ENCODE measurements at places on chromosomes 3 and 15.

- peak; percentile 72 for DNase-seq
Measured at GRCh38 chr3:4741404-4742307, 237.6 kb upstream of the BHLHE40 start.

- no peak for DNase-seq
Measured at GRCh38 chr15:73572296-73572695, 60.9 kb downstream of the NPTN start.

DNA sequence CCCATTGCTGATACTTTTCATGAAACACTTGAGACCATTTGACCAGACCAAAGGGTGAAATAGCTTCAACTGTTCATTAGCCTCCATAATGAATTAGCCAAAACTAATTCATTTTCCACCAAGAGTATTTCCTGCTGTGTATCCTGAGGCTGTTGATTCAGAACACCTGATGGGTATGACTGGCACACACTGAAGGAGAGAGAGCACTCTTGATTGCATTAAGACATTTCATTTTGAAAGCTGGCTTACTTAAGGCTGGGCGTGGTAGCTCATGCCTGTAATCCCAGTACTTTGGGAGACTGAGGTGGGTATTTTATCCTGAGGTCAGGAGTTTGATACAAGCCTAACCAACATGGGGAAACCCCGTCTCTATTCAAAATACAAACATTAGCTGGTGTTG, 175.6 kb downstream of the AGBL1 start:
- DNase-seq: no peak

DNA sequence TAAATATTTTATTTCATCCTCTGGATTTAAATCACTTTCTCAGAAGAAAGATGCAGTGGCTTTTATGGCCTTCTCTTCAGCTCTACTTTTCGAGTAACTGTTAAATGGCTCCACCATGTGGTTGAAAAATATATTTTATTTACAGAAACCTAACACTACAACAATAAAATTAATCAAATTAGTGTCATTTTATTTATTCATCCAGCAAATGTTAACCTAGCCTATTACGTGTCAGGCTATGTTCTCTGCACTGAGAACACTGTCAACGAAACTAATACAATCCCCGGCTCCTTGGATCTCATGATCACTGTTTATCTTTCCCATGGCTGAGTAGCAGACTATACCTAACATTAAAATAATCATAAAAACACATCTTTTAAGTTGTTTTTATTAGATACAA, 148.0 kb upstream of the OSTN start:
- DNase-seq: no peak

- DNase-seq: no peak
Measured at GRCh38 chr15:50028326-50028725, 90.7 kb downstream of the ATP8B4 start.

DNA sequence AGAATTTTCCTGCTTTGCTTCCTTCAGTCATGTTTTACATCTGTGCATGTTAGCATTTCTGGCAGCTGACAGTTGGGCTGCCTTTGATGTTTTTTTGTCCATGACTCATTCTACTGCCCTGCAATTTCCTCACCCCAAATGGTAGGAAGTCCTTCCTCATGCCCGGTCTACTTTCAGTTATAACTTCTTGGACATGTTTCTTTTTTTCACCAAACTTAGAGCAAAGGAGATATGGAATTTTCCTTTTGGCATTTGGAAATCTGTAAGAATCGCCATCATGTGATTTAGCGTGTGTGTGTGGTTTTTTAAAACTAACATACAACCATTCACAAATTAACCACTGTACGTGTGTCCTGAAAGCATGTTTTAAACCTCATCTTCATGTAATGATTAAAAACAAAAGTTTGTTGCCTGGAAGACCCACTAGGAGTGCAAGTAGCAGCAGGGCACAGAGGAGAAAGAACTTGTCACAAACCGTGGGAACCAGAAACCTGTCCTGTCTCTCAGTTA, 430.7 kb upstream of the CFAP20DC start:
- DNase-seq: no peak

GRCh38 chr3:120879411-120879810, 28.6 kb upstream of the STXBP5L start:
- no peak for DNase-seq

- no peak for DNase-seq
Measured at GRCh38 chr3:10890665-10891064, 74.6 kb downstream of the SLC6A11 start.

DNA sequence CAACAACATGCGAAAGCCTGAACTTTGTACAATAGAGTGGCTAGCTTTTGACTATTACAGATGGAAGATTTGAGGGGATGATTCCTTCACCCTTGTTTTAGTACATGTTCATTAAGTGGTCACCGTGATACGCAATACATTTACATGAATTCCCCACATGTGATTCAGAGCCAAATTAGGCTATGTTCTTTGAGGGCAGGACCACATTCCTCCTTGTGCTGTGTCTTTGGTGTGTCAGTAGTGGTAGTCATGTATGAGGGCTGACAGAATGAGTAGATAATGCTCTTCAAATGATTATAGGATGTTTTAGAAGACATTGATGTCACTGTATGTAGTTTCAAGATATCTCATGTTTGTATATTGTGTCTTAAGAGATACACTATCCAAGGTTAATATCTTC, 12.1 kb downstream of the PTPRG start:
- no peak for DNase-seq

- DNase-seq: no peak
Measured at GRCh38 chr3:154274348-154274747, 49.9 kb downstream of the DHX36 start.

DNA sequence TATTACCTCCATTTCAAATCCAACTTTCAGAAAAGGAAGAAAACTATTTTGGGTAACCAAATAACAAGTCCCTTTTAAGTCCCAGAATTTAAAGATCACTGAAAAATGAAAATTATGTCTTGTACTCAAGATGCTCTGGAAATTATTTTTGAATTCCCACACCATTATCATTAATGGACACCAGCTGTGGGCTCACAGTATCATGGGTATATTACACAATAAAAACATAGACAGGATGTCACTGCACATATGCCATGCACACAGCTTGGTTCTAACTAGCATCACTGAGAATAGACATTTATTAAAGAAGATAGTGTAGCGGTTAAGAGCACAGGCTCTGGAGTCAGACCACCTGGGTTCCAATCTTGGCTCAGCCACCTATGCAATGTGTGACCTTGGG, 130.4 kb downstream of the FRMD5 start:
- no peak for DNase-seq

DNA sequence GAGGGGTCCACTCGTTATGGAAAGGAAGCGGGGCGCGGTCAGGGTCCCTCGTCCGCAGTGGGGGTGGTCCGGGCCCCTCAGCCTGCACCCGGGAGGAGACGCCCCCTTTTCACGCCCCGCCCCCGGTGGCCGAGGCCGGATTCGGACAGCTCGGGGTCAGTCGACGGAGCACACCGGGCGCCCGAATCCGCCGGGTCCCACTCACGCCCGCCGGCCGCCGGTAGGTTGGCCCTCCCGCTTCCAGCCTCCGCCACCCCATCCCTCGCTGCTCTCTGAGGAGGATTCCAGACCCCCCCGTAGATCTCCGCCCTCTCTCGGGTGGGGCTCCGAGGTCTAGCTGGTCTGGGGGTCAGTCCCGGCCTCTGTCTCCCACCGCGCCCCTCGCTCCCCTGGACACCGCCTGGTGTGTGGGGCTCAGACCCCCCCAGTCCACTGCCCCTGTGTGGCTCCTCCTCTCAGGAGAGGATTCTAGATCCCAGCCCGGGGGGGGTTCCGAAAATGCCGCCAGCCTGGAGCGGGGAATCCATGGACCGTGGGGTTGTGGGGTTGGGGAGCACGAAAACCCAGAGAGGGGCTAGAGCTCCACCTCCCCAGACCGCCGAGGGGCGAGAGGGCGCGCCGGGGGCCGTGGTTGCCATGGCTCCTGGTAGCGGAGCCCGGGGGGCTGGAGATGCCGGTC, 725 bp downstream of the CHL1 start:
- DNase-seq: no peak

- no peak for DNase-seq
Measured at GRCh38 chr3:45010811-45011333, 15.2 kb upstream of the CLEC3B start.

DNA sequence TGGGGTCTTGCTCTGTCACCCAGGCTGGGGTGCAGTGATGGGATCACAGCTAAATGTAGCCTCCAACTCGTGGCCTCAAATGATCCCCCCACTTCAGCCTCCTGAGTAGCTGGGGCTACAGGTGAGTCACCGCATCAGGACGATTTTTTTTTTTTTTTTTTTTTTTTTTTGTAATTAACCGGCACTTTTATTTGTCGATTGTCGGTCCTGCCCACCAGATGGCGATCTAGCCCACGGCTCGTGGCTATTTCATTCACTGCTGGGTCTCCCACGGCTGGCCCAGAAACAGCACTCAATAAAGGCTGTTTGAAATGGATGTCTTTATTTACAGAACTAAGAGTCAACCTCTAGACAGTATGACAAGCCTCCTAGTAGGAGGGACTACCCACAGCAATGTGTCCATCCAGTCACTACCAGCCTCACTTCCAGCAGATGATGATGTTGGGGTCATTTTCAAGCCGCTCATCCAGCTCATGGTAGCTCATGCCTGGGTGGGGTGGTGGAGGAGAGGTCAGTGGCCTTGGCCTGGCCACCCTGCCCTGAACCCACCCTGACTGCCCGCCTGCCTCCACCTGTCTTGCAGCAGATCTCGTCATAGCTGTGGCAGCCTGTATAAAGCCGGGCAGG, 1.8 kb upstream of the ZMYND10 start:
- DNase-seq: peak; percentile 72

DNA sequence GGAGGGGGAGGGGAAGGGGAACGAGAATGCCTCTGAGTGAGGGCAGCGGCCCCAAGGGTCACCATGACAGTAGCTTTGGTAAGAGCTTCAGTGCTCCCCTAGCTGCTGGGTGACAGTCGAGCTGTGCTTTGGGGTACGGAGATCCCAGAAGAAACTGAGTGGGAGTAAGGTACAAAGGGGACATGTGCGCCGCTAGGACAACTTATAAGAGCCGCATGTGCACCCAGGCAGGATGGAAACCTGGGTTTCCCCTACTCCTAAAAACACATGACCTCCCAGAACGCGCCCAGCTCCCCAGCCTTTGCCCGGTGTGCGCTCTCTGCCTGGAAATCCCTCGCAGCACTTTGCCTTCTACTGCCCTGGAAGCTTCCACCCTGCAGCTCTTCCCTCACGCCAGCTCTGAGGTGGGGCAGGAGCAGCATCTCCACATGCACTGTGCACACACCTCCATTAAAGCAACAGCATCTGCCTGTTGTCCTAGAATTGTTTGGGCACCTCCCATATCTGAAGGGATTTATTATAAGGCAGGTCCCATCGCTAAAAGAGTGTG, 232.2 kb downstream of the ADAMTS17 start:
- DNase-seq: no peak

DNA sequence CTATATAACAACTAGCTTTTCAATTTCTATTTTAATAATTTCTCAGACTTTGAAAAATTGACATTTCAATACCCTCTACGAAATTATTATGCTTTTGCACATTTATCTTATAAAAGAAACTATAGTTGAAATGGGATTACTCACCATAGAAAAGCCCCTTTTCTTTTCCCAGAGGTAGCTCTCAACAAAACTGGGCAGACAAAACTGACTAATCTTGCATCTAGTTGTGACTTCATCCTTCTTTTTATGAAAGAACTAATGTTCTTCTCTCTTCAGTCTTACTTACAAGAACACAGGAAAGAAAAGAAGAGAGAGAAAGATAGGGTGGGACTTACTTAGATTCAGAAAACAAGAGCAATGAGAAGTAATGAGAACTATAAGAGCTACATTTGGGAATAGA, 61.0 kb downstream of the GPR160 start:
- DNase-seq: no peak

GRCh38 chr3:129608087-129608935, 1.8 kb upstream of the PLXND1 start:
- no peak for DNase-seq

DNA sequence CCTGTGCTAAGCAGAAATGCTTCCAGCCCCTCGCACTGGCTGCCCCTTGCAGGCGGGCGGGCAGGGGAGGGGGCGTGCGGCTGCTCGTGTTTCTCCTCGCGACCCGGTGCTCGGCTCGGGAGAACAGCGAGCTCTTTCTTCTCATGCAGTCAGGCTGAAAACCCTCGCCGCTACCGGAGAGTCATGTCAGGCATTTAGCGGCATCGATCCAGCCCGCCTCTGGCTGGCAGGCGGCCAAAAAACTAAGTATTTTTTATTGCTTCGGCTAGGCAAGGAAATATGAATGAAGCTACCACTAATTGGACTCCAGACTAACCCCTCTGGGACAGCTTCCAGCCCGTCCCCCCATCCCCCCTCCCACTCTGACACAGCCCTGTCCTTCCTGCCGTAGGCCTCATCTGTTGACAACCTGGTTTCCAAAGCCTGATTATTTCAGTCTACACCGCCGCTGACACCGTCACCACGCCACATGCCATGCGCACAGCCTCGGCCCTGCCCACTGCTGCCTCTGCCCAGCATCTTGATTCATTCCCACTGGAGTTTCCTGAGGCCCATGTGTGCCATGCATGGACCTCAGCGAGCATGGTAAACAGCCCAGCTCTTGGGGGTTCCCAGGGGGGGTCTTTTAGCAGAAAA, 35.3 kb downstream of the TLE3 start:
- peak; percentile 87 for DNase-seq

DNA sequence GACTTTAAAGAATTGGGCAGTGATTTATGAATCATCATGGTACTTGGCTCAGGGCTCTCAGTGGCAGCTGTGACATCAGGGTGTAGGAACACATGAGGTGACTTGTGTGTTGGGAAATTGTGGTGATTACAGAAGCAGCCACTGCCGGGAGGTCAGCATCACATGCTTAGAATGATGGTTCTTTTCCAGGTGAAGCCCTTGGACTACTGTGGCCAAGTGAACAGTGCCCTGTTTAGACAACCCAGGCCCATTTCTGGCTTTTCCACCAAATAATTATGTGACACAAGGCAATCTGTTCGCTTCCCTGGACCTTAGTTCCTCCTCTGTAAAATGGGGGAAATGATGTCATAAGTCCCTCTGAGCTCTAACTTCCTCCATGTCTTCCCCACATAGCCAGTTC, 139.7 kb upstream of the ROPN1 start:
- DNase-seq: no peak

DNA sequence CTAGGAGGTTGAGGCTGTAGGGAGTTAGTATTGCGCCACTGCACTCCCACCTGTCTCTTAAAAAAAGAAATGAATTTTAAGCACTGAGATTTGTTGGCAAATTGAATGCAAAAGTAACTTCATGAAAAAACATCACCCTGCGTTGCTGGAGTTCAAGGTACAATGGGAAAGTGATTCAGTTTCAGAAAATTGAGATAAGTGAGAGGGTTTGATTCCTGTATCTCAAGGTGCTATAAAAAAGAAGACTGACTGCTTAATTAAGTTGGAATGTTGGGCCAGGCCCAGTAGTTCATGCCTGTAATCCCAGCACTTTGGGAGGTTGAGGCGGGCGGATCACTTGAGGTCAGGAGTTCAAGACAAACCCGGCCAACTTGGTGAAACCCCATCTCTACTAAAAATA, 39.1 kb downstream of the IQGAP1 start:
- no peak for DNase-seq

Measured in uterus (tissue), 4 donors.